ENCODE measurements at places on chromosomes 1 and 21.

GRCh38 chr21:44710756-44711326, 531 bp downstream of the TSPEAR start:
- peak; percentile 19 for DNase-seq

DNA sequence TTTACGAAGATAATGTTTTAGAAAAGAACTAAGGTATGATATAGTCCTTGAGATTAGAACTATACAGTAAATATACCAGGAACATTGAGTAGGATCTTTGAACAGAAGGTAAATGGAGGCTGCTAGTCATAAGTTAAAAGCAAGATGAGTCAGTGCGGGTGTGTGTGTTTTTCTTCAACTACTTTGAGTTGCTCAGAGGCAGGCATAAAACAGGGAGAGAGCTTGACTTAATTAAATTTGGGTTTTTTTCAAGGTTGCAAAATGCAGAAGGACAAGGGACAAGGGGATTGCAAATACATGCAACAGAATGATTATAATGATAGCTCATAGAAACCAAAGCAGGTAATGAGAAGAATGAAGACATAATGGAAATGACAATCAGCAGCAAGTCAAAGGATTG, 815.1 kb downstream of the NCAM2 start:
- no peak for DNase-seq

GRCh38 chr1:53483170-53483569, 24.0 kb downstream of the DMRTB1 start:
- no peak for DNase-seq

DNA sequence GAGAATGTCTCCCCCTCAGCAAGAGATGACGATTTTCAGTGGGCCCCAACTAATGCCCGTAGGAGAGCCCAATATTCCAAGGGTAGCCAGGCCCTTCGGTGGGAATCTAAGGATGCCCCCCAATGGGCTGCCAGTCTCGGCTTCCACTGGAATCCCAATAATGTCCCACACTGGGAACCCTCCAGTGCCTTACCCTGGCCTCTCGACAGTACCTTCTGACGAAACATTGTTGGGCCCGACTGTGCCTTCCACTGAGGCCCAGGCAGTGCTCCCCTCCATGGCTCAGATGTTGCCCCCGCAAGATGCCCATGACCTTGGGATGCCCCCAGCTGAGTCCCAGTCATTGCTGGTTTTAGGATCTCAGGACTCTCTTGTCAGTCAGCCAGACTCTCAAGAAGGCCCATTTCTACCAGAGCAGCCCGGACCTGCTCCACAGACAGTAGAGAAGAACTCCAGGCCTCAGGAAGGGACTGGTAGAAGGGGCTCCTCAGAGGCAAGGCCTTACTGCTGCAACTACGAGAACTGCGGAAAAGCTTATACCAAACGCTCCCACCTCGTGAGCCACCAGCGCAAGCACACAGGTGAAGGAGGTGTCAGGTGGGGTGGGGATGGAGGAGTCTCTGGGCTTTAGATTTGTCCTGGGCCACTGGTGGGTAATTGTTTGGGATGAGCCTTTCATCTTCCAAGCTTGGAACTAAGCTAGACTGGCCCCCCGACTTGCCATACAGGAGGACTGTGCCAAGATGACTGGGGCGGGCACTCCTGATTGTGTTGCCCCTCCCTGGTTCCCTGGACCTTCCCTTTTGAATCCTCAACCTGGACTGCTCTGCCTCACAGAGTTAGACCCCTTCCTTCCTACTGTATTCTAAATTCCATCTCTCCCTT, 11.2 kb downstream of the KLF17 start:
- DNase-seq: no peak

GRCh38 chr1:203153051-203153988, 22.3 kb downstream of the MYBPH start:
- no peak for DNase-seq

DNA sequence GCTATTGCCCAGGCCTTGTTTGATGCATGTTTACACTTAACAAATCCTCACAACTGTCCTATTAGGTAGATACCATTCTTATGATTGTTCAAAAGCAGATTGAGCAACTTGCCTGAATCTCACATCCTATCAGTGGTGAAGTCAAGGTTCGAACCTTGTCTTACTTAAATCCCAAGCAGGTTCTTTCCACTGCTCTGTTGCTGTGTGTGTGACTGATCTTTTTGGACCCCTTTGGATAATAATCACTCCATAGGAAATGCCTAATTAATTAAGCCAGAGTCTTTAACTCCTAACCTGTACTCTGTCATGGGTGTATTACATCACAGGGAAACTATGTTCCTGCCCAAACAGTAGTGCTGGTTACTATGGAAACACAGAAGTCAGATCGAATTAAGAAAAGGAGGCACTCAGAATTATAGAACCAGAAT, 84.2 kb downstream of the SPATA46 start:
- peak; percentile 63 for DNase-seq

GRCh38 chr1:219529116-219529515, 83.8 kb downstream of the ZC3H11B start:
- no peak for DNase-seq
